Kasumi-1 (cell line): ENCODE measurements at places on chromosomes 11 and 22.

GRCh38 chr11:2302896-2303626 is 1.2 kb downstream of the TSPAN32 start:
- DNase-seq, result no peak

DNA sequence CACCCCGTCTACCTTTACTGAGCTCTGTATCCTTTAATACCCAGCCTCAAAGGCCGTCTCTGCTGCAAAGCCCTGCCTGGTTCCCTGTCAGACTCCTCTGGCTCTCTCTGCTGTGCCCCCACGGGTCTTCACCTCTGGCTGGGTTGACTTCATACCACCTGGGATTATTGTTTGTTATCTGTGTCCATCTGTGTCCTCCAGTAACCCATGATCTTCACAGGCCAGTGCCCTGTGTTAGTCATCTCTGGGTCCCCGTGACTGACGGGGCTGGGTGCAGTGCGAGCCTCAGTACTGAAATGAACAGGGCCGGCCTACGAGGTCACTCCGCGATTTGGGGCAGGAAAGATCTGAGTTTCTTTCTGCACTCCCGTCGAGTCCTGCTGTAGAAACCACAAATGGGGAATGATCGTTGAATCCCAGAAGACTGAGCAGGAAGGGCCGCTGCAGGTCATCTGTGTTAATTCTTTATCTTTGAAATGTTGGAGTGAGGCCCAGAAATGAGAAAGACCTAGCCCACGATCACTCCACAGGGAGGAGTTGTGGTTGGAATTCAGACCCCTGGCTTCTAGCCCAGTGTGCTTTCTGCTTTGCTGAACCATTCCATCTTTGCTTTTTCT is 12.3 kb upstream of the TUB start:
- DNase-seq, result no peak

GRCh38 chr11:73761403-73761945 is 600 bp upstream of the RAB6A start:
- no peak for DNase-seq

GRCh38 chr11:118572981-118573550 is 857 bp downstream of the ARCN1 start:
- peak; percentile 24 for DNase-seq

GRCh38 chr11:9030601-9031000 is 26.8 kb upstream of the NRIP3 start:
- DNase-seq, result peak; percentile 5

- no peak for DNase-seq
Measured at GRCh38 chr11:94862926-94863880, 95.0 kb downstream of the AMOTL1 start.

DNA sequence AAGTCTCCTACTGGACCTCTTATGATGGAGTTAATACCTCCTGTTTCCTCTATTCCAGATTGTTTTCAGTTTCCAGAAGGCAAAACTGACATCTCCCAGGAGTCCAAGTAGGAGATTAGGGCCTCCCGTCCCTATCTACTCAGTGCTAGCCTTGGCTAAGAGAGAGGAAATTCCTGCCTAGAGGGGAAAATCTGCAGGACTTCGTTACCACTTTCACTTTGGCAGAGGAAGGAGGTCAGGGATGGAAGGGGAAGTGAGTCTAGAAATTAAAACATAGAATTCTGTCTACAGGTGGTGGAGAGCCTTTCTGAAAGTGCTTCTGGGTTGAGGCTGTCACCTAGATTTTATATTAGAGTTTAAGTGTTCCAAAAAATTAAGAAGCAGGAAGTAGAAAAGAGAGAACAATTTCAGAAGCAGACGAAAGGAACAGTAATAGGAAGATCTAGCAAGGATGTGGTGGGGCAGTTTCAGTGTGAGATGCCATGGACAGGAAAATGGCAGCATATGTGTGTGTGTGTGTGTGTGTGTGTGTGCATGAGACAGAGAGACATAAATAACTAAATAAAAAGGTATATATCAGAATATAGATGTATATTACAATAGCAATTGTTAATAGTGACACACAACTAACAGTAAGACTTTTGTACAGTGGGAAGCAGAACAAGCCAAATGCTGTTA is 2.4 kb upstream of the TRIM68 start:
- DNase-seq, result peak; percentile 21

DNA sequence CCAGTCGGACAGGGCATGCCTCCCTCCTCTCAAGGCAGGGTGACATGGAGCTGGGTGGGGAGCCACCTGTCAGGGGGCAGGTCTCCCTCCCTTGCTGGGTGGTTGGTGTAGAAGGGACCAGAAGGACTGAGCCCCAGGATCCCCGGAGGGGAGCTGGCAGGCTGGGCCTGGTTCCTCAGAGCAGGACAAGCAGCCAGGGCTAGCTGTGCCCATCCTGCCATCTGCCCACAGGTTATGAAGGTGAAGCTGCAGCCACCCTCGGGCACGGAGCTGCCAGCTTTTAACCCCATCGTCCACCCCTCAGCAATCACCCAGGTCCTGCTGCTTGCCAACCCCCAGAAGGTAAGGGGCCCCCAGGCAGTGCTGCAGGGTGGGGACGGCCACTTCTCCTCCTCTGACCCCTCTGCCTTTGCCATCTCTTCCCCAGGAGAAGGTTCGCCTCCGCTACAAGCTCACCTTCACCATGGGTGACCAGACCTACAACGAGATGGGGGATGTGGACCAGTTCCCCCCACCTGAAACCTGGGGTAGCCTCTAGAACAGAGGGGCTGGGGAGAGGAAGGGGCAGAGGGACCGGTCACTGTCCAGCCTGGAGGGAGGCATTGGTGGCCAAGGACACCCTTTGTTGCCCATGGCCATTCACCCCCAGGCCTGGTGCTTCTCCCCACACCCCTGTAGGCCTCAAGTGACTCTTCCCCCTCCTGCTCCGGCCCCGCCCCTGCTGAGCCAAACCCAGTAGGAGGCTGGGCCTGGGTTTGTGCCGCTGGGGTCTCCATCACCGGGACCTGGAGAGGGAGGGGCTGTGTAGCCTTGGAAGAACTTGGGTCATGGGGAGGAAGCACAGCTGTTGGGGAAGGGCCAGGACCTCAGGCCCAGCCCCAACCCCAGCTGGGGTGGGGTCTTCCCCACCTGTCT is 7.0 kb upstream of the SH3BP1 start:
- no peak for DNase-seq

GRCh38 chr11:6655790-6656583 is at the start of gene DCHS1:
TSS of gene DCHS1 (minus strand) at chr11:6655809. CDS start at chr11:6641613, 14,196 bp downstream.
- no peak for DNase-seq

DNA sequence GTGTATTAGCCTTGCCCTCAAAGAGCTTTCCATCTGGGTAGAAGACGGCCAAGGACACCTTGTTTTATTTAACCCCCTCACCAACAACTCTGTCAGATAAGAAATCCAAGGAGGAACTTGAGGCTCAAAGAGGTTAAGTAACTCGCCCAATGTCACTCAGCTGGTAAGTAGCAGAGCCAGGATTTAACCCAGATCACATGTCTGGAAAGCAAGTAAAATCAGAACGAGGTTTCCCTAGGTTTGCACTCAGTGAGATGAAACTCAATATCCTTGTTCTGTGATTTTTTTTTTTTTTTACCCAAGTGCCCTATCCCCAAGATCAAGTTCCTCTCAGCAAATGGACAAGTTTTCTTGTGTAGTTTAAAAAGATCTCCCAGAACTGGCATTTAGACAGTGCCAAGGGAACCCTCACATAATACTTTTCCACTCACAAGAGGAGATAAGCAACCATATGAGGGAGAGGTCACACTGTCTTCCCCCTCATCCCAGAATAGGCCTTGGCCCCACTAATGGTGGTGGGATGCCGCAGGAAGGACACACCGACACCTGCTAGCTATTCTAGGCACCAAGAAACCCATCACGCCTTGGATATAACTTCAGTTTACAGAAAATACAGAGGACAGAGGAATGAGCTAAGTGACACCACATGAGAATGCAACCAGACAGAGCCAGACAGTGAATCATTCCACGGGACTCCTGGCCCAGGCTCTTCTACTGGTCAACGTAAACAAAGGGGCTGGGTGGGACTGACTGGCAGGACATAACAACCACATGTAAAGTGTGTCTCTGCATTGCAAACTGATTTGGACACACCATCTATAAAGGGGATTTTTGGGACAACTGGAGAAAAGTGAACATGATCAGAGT is 8.6 kb upstream of the ARAP1 start:
- DNase-seq, result no peak
